Uterus (tissue), 4 donors: ENCODE measurements at places on chromosomes 16 and 17. TPM values are rescaled to one million over a fixed set of nuclear protein-coding genes. Genes with fewer than 3 reads are reported as not detected.

ZPBP2 gene
- total RNA-seq = not detected

- DNase-seq = no peak
These were observed 25.2 kb upstream of the MLKL start for GRCh38 chr16:74725651-74726455.

- DNase-seq = no peak
These were observed 24.2 kb downstream of the SGSH start for GRCh38 chr17:80195671-80196529.

DNA sequence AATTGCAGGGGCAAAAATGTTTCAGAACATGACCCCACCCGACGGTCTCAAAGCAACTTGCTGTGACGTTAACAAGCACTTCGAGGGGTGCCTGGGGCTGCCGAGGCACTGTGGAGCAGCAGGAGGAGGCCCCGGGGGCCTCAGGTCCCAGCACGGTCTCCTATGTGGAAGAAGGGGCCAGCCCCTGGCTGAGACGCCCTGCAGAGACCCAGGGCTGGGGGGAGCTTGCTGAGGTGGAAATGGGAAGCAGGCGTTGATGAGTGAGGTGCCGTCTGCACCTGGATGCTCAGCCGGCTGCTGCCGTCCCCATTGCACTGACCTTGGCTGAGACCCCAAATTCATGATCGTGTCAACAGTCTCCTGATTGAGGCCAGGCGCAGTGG is 46.5 kb downstream of the NT5M start:
- no peak for DNase-seq

CIAPIN1 gene
- total RNA-seq = 49.0 TPM

- DNase-seq = no peak
These were observed 50.9 kb upstream of the SDK2 start for GRCh38 chr17:73695035-73695738.

DNA sequence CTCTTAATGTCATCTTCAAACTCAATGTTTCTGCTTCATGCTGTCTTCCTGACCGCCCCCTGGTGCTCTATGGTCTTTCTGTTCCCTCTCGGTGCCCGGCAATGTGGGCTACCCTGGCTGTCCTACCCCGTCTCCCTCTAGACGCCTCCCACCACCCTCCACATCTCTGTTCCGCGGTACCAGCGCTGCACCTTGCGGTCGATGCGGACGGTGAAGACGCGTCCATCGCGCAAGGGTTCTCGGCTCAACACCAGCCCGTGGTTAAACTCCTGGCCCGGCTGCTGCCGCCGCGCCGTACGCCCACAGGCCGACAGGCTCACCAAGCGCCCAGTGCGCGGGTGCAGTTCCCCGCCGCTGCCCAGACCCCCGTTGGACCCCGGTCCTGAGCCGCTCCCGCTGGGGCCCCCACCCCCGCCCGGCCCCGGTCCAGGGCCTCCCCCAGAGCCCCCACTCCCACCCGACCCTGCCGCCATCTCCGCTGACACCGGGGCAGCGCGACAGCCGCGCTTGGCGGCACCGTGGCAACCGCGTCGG is at the start of gene NEURL4:
NEURL4 (minus strand) TSS at position 496 of the 534 bp plus-strand sequence; CDS start at position 473, 23 bp downstream.
- no peak for DNase-seq

DNA sequence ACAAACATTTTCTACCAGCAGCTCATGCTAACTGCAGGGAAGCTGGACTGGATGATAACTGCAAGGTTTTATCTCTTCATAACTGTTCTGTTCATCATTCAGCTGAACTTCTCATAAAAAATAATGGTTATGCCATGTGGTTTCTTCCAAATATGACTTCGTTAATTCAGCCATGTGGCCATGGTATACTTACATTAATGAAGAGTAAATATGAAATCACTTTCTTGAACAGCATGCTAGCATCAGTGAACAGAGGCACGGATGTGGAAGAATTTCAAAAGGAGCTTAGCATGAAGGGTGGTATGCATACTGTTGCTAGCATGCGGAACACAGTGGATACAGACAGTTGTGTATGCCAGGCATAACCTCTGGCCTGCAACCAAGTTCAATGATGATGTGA is 1417.0 kb upstream of the CDH8 start:
- no peak for DNase-seq

RDM1 gene
- not detected for total RNA-seq
